Right ventricle myocardium inferior (tissue), 1 donor: ENCODE measurements at places on chromosomes 3 and 15. TPM values are rescaled to one million over a fixed set of nuclear protein-coding genes. Genes with fewer than 3 reads are reported as not detected.

Gene LINGO1
- 0.78 TPM for total RNA-seq

Gene ROPN1B
- 4.6 TPM for total RNA-seq

GRCh38 chr3:50155491-50155878 is 361 bp downstream of the SEMA3F start:
- DNase-seq = no peak

- DNase-seq = no peak
Measured at GRCh38 chr15:35769656-35770055, 223.7 kb upstream of the DPH6 start.

DNA sequence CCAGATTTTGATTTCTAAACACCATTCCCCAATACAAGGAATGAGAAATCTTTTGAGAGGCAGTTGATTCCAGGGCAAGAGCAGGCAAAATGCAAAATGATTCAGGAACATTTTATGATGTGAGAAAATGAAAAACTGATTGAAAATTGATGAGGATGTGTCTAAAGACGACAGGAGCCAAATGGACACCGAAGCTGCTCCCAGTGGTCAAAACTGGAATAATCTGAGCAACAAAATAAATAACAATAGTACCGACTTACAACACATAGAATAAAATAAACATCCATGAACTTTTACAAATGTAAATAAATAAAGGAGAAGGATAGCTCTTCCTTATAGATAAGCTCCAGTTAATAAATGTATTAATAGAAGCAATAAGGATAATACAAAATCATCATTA is 186.8 kb downstream of the OCA2 start:
- DNase-seq = no peak

DNA sequence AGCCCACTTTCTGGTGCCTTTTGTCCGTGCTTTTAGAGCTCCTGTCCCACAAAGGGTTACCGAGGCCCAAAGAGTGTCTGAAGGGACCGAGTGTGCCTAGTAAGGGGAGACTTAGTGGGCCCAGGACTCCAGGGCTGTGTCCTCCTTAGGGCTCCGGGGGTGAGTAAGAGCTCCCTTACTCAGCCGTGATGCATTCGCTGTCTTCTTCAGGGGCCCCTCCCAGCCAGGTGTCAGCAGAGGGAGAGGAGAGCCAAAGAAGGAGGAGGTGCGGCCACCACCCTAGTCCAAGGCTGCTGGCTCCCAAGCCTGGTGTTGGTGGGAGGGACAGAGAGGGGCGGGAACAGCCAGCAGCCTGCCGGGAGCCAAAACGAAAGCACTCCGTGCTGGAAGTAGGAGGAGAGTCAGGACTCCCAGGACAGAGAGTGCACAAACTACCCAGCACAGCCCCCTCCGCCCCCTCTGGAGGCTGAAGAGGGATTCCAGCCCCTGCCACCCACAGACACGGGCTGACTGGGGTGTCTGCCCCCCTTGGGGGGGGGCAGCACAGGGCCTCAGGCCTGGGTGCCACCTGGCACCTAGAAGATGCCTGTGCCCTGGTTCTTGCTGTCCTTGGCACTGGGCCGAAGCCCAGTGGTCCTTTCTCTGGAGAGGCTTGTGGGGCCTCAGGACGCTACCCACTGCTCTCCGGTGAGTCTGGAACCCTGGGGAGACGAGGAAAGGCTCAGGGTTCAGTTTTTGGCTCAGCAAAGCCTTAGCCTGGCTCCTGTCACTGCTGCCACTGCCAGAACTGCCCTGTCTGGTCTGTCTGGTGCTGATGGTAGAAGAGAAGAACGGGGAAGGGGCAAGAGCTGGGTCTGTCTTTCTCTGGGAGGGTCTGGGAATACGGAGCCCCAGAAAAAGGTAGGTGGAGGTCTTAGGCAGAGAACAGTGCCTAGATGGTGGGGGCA is at the start of gene IL17RC:
Gene IL17RC (plus strand): TSS at position 365 of the 947 bp plus-strand sequence. CDS start 218 bp downstream, at position 583.
- peak; percentile 90 for DNase-seq

- no peak for DNase-seq
Measured at GRCh38 chr3:30333903-30334302, 272.5 kb upstream of the TGFBR2 start.
